Activated naive CD4-positive, alpha-beta T cell treated with anti-CD3 and anti-CD28 coated beads, Interleukin-2, amount 50 U/mL, for 16 hours (primary cell): ENCODE measurements at places on chromosomes 1 and 21.

DNA sequence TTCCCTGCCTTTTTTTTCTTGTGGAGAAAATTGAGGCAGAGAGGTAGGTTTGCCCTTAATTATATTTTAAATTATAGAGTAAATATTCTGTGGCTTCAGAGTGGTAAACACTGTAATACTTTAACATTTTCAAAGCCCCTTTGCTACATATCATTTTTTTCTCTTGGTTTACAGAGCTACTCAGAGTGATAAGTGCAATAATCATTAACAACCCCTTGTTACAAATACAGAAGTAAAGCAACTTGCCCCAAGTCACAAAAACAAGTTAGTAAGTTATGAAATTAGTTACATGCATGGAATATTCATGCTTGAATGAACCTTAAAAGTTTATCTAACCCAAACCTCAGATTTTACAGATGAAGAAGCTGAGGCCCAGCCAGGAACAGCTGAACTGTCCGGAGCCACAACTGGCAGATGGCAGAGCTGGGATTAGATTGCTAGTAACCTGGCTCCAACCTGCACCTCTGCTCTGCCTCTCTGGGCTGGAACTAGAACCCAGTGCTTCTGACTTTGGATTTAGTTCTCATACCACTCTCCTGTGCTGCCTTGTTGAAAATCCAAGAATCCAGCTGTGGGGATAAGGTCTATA lies 48.7 kb downstream of the TNN start:
- DNase-seq, result no peak

- DNase-seq, result no peak
Measured at GRCh38 chr1:12375133-12375829, 145.5 kb downstream of the VPS13D start.

DNA sequence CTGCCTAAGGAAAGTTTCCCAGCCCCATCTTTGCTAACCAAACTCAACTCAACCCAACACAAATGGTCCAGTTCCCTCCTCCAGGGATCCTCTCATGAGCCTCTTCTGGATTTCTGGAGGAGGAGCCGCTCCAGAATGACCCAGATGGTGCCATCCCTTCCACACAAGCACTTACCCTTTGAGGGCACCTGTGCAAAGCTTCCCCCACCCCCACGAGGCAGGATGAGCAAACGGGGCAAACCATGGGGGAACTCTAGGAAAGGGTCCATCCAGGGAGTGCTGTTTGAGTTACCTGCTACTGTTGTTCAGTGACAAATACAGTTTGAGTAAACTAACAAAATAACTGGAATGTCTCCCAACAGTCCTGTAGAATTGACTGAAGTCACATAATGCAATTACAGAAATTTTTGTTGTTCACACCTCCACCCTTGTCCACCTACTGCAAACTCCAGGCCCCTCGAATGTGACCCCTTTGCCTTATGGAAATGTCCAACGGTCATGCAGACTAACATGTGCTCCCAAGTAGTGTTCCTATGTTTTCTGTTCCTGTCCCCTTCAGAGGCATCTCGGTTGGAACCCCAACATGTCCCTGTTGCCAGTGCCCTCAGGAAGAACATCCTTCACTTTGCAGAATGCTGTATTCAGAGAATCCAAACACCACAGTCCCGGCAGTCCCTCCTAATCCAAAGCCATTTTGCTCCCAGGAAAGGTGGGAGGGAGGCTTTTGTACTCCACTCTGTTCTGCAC lies 160.1 kb downstream of the RRAGC start:
- no peak for DNase-seq

GRCh38 chr1:38735651-38736161 lies 123.9 kb downstream of the RRAGC start:
- DNase-seq, result no peak

DNA sequence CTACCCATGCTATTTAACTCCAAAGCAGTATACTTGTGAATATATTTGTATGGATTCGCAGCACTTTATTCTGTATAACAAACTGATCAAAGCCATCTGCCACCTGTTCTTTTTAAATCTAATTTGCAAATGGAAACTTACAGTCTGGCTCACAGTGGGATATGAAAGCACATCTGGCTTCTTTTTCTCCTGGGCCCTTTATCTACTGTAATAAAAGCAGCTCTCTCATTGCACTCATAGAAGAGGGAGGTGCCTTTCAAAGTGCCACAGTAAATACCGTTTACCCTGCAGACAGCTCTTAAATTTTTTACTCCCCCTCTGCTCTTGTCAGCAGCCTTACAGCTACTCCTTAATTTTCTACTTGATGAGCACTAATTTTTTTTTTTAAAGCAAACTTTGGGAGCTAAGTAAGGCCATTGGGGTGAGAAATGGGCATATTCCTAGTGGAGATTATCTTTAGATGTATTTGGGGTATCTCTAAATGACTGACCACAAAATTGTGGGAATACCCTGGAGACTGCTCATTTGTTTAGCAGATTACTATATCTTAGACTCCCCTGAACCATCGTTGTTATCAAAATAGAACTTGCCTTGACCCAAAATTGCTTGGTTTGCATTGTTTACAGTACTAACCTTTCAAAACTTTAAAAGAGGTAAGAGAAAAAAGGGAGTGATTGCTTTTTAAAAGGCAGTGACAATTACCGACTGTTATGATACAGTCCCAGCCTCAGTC lies 110.1 kb downstream of the VPS13D start:
- no peak for DNase-seq

- no peak for DNase-seq
Measured at GRCh38 chr1:4269952-4270570, 370.0 kb upstream of the C1orf174 start.

DNA sequence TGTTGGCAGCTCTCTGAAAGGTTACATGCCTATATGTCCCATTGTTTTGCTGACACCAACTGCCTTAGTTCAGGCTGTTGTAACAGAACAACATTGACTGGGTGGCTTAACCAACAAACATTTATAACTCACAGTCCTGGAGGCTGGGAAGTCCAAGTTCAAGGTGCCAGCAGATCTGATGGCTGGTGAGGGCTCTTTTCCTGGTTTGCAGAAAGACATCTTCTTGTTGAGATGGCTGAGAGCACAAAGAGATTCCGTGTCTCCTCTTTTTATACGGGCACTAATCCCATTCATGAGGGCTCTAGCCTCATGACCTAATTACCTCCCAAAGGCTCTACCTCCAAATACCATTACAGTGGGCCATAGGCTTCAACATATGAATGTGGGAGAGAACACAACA lies 10.2 kb upstream of the STMN1 start:
- DNase-seq, result no peak

DNA sequence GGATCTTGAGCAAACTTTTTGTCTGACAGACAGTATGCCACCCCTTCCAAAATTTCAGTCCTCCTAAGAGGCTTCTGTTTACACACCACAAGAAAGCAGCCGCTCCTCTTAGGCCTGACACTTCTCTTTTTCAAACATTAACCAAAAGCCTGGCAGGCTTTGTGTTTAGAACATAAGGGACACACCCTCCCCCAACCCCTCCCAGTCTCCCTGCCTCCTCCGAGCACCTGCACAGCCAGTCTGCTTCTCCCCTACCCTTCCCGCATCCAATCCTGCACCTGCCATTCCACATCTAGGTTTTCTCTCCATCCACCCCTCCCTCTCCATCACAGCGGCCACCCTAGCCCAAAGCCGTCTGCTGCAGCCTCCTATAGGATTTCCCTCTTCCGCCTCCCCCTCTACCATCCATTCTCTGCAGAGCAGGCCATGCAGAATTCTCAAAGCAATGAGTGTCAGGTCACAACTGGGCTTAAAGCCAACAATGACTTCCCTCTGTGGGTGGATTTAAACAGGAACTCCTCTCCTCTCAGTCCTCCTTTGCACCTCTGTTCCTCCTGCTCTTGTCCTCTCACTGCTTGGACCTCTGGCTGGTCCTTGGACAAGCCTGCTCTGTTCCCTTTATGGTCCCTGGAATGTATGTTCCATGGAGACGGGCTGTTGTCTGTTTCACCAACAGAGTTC lies 478.2 kb downstream of the NPHP4 start:
- no peak for DNase-seq

GRCh38 chr21:21163904-21164303 lies 165.7 kb downstream of the NCAM2 start:
- DNase-seq, result peak; percentile 19

DNA sequence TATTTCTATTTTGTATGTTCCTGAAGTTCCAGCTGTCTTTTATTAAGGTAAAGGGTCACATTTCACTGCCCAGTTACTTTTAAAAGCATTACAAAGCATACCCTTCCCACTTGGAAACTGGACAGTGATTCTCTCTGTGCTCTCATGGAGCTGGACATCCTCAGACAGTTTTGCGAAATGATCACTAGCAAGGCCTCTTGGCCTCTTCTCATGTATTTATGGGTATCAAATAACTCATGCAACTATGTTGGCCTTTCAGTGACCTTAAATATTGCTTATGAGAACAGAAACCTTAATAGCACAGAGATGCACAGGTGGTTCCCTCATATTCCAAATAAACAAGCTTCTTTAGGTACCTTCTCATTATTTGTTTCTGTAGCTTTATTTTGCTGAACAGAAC lies 7.9 kb upstream of the AMPD1 start:
- no peak for DNase-seq

- DNase-seq, result no peak
Measured at GRCh38 chr1:186620566-186621350, 59.5 kb downstream of the PTGS2 start.

- DNase-seq, result no peak
Measured at GRCh38 chr21:46048926-46049889, 48.7 kb upstream of the COL6A2 start.

GRCh38 chr1:56414728-56415224 lies 164.6 kb downstream of the PLPP3 start:
- no peak for DNase-seq

GRCh38 chr1:62139410-62139809 lies 55.2 kb upstream of the L1TD1 start:
- no peak for DNase-seq

- DNase-seq, result no peak
Measured at GRCh38 chr1:223123011-223123610, 19.9 kb downstream of the TLR5 start.

GRCh38 chr21:33412832-33413519 lies 9.8 kb downstream of the IFNGR2 start:
- DNase-seq, result no peak

DNA sequence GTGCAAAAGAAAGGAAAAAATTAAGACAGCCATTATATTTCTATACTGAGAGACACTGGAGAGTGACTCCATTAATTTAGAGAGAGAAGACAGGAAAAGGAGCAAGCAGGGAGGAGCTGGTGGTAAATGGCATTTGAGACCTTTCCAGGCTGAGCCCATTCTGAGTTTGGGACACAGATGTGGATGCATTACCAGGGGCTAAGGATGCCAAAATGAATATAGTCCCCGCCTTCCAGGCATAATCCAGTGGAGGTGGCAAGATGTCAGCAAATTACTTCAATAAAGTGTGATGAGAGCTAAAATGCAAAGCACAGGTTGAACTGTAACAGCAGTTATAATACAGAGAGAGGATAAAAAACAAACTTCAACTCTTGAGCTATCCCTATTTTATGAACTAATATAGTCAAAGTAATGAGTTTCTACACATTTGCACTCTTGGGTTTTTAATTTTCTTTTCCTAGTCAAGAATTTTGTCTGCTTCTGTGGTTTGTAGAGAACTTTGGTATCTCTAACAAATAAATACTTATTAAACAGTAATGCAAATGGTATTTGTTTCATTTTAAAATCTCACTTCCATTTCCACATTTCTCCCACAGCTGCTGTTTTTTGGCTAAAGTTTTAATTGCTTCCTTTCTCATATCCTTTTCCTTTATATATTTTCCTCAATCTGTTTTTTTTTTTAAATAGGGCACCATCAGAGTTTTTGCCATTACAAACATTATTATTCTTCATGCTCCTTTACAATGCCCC lies 228.2 kb upstream of the KCNK2 start:
- no peak for DNase-seq

GRCh38 chr1:6000444-6001288 lies 8.4 kb upstream of the NPHP4 start:
- DNase-seq, result no peak

DNA sequence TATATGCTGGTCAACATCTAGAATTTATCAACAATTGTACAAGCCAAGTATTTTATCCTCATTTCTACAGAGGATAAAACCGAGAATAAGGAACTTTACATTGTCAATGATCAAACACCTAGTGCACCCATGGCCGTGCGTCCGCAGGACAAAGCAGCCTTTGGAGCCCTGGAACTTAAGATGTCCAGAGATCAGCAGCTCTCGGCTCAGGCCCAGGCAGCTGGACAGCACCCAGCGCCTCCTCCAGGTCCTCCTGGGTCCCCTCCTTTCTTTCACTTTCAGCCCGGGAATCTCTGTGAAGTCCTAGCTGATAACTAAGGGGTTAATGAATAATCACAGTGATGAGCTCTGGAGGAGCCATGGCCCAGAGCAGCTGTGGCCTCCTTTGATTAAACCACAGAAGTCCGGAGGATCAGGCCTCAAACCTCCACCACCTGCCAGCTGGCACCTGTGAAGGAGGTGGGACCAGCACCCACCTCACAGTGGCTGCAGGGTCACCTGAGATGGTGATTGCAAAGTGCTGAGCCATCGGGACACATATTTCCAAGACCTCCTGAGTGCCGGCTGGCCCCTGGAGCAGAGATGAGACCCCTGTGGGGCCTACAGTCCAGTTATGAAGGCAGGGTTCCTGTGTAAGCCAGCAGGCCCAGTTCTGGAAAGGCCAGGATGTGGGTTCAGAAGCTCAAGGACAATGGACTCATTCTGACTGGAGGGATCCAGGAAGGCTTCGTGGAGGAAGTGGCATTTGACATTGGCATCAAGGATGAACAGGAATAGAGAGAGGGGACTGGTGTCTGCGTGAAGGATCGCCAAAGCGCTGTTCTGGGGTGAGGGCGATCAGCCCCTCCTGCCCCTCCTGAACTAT lies 11.6 kb upstream of the SAMD11 start:
- DNase-seq, result no peak

- DNase-seq, result no peak
Measured at GRCh38 chr1:48617252-48617651, 145.2 kb upstream of the SPATA6 start.
